ENCODE measurements at places on chromosomes 7 and 10. TPM values are rescaled to one million over a fixed set of nuclear protein-coding genes. Genes with fewer than 3 reads are reported as not detected.

GRCh38 chr10:50473756-50474155, 150.0 kb downstream of the SGMS1 start:
- no peak overlapping the region for H3K27ac ChIP-seq
- H3K36me3 ChIP-seq: no peaks in the 10 kb centered on the region
- peaks cover 11% of the 10 kb centered on the region for H3K4me1 ChIP-seq

DNA sequence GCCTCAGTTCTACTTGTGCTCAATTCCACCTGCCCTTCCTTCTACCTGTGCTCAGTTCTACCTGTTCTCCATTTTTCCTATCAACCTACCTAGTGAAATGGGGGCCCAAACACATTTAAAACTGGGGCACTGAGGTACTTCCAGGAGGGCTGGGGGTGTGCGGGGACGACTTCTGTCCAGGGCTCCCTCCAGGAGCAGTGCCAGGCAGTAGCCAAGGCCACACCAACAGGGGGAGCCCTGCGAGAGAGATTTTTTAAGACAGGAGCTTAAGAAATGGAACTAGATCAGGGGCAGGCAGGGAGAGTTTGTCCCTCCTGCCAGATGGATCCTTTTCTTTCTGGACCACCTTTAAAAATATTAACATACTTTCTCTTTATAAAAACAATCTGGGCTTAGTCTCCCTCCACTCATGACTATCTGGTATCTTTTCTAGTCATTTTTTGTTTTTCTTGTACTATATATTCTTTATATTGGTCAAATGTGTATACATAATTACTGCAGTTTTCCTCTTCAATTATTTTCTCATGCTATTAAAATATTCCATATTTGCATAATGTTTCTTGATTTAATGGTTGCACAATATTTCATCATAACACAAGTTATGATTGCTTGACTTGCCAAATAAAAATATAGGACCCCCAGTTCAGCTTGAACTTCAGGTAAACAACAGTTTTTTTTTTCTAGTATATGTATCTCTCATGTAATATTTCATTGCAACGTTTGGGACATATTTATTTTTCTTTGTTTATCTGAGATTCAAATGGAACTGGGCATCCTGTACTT, 47.3 kb upstream of the INSYN2A start:
- DNase-seq: peak; percentile 39
- H3K4me1 ChIP-seq: no peaks in the 10 kb centered on the region
- no peak overlapping the region for H3K4me3 ChIP-seq
- no peaks in the 10 kb centered on the region for H3K27me3 ChIP-seq
- H3K36me3 ChIP-seq: no peaks in the 10 kb centered on the region
- H3K27ac ChIP-seq: no peak overlapping the region

- 0 out of 2 replicates have a peak, but pooled peaks cover 8% of the 10 kb centered on the region for H3K27me3 ChIP-seq
- H3K4me3 ChIP-seq: no peak within 1 kb of the TSS
- no peaks in the 10 kb centered on the region for H3K4me1 ChIP-seq
- H3K27ac ChIP-seq: no peak within 1 kb of the TSS
- no peak for DNase-seq
Measured at GRCh38 chr7:50304129-50304910, at the start of gene IKZF1. TSS of gene IKZF1 (plus strand) at chr7:50304716. CDS start at chr7:50319062, 14,346 bp downstream.

PIK3AP1 gene
- 7.1 TPM for total RNA-seq

DNTT gene
- total RNA-seq: not detected

DNA sequence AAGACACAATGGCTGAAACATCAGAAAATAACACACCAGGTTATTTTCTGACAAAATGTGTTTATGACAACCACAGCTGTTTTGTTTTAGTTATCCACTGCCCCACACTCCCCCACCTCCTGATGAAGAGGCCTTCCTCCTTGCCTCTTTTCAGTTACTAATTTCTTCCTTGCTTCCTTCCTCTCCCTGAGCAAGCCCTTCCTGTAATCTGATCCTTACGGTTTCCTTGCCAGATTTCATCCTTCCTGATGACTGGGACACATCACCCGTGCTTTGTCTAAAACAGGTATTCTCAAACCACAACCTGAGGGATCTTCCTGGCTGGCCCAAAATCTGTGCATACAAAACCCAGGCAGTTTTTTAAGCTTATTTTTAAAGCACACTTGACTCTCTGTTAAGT, 39.4 kb downstream of the CHST15 start:
- H3K27me3 ChIP-seq: no peaks in the 10 kb centered on the region
- no peak overlapping the region for H3K4me3 ChIP-seq
- H3K36me3 ChIP-seq: no peaks in the 10 kb centered on the region

NEUROD6 gene
- total RNA-seq: not detected

- no peak for DNase-seq
- no peak overlapping the region for H3K27ac ChIP-seq
- H3K4me3 ChIP-seq: no peak overlapping the region
Measured at GRCh38 chr7:19390795-19391194, 245.6 kb upstream of the FERD3L start.

SEMA4G gene
- 29.4 TPM for total RNA-seq

GRCh38 chr7:104921596-104921995, 92.4 kb upstream of the KMT2E start:
- H3K27me3 ChIP-seq: no peaks in the 10 kb centered on the region
- peaks cover 4% of the 10 kb centered on the region for H3K4me1 ChIP-seq
- no peak for DNase-seq

DNA sequence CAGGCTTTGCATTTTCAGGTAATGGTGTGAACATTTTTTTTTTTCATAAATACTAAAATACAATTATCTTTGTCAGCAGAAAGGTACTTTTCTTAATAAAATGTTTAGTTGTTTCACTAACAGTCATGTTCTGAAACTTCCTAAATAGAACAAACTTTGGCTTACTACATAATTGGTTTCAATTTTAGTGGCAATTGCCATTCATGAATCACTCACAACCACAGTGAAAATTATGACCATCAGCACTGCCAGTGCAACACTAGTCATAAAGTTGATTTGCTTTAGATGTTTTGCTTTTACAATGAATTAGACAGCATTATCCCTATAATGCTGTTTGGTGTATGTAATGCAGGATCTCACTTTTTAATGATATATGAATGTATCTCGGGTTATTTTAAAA, 297.6 kb upstream of the PLXDC2 start:
- no peaks in the 10 kb centered on the region for H3K36me3 ChIP-seq
- no peak for DNase-seq
- no peak overlapping the region for H3K4me3 ChIP-seq
- no peaks in the 10 kb centered on the region for H3K4me1 ChIP-seq
- H3K27me3 ChIP-seq: no peaks in the 10 kb centered on the region
- H3K27ac ChIP-seq: no peak overlapping the region

- no peak overlapping the region for H3K27ac ChIP-seq
- peaks cover 9% of the 10 kb centered on the region for H3K4me1 ChIP-seq
- H3K27me3 ChIP-seq: no peaks in the 10 kb centered on the region
- no peak overlapping the region for H3K4me3 ChIP-seq
- no peak for DNase-seq
Measured at GRCh38 chr7:36127075-36127740, 25.8 kb upstream of the EEPD1 start.

DNA sequence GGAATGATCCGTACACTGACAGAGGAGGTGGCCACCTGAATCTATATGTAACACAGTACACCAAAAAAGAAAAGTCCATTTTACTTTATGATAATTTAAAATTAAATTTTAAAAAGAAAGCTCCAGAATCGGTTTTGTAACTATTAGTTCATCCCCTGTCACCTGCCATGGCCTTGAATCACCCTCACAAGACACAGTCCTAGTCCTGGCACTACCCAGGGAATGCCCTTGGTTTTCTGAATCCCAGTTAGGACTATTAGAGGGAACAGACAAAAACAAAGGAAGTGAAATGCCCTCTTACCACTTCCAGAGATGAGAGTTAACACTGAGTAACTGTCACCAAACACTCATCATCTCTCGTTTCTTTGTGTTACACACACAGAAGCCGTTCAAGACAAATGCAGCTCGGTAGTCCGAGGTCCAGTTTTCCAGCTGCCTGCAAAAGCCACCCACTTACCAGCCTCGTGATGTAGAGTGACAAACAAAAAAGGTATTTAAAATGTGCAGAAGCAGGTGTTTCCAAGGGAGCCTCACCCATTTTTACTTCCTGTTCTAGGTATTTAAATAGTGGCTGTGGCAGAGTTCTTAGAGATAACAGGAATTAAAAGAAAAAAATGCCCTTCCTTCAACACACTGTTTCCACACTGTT, 6.1 kb downstream of the PTPRN2 start:
- no peaks in the 10 kb centered on the region for H3K4me1 ChIP-seq
- H3K27me3 ChIP-seq: peaks cover 15% of the 10 kb centered on the region
- H3K4me3 ChIP-seq: no peak overlapping the region
- H3K36me3 ChIP-seq: no peaks in the 10 kb centered on the region
- DNase-seq: no peak
- H3K27ac ChIP-seq: no peak overlapping the region

- DNase-seq: no peak
- no peaks in the 10 kb centered on the region for H3K27me3 ChIP-seq
Measured at GRCh38 chr10:65710306-65710705, 1215.5 kb upstream of the LRRTM3 start.

- H3K27me3 ChIP-seq: no peaks in the 10 kb centered on the region
- no peaks in the 10 kb centered on the region for H3K4me1 ChIP-seq
- H3K4me3 ChIP-seq: no peak overlapping the region
- DNase-seq: no peak
- H3K36me3 ChIP-seq: no peaks in the 10 kb centered on the region
Measured at GRCh38 chr10:106396192-106396591, 768.3 kb downstream of the SORCS1 start.

- H3K4me3 ChIP-seq: no peak overlapping the region
- DNase-seq: no peak
- H3K27ac ChIP-seq: no peak overlapping the region
- no peaks in the 10 kb centered on the region for H3K27me3 ChIP-seq
- H3K36me3 ChIP-seq: no peaks in the 10 kb centered on the region
Measured at GRCh38 chr7:47095946-47096345, 486.0 kb downstream of the TNS3 start.

DNA sequence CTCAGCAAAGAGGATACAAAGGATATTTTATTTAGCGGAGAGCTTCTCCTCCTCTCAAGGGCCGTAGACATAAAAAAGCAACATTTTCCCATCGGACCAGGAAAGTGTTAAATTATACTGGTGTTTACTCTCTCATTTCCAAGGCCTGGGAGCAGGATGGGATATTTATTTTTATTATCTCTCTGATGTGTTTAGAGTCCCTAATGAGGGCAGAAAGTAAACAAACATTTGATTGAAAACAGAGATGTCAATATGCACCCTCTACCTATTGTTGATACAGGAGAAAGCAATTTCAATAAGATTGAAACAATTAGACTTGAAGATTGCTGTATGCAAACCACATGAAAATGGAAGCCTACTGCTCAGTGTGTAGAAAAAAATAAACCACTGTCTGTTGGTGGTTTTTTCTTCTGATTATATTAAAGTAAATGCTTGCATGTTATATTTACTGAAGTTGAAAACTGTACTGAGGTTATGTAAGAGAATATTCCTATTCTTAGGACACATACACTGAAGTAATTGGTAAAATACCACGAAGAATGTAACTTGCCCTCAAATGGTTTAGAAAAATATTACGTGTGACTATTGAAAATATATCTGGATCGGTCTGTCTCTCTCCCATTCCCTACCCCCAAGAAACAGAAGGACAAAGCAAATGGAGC, 59.3 kb downstream of the ATXN7L1 start:
- no peak for DNase-seq
- no peak overlapping the region for H3K4me3 ChIP-seq
- H3K27ac ChIP-seq: no peak overlapping the region
- no peaks in the 10 kb centered on the region for H3K36me3 ChIP-seq

GRCh38 chr10:35643151-35644049, 1.3 kb upstream of the FZD8 start:
- H3K27ac ChIP-seq: no peak overlapping the region
- no peaks in the 10 kb centered on the region for H3K36me3 ChIP-seq
- no peak for DNase-seq

- H3K27ac ChIP-seq: no peak overlapping the region
- peaks cover 44% of the 10 kb centered on the region for H3K27me3 ChIP-seq
- H3K4me3 ChIP-seq: no peak overlapping the region
- no peak for DNase-seq
- H3K4me1 ChIP-seq: no peaks in the 10 kb centered on the region
Measured at GRCh38 chr10:26407406-26407969, 30.7 kb upstream of the APBB1IP start.

EGFR gene
- total RNA-seq: 71.5 TPM

- no peak overlapping the region for H3K4me3 ChIP-seq
- no peak for DNase-seq
- no peaks in the 10 kb centered on the region for H3K27me3 ChIP-seq
- no peak overlapping the region for H3K27ac ChIP-seq
- H3K36me3 ChIP-seq: no peaks in the 10 kb centered on the region
Measured at GRCh38 chr7:1388703-1389335, 70.5 kb downstream of the MICALL2 start.

- no peaks in the 10 kb centered on the region for H3K36me3 ChIP-seq
- no peak for DNase-seq
- H3K4me3 ChIP-seq: no peak overlapping the region
- H3K27ac ChIP-seq: no peak overlapping the region
- peaks cover 8% of the 10 kb centered on the region for H3K4me1 ChIP-seq
Measured at GRCh38 chr7:27100694-27101170, 1.8 kb downstream of the HOXA2 start.

ADRB1 gene
- total RNA-seq: 0.89 TPM

GRCh38 chr10:78579995-78580394, 488.8 kb upstream of the ZMIZ1 start:
- no peaks in the 10 kb centered on the region for H3K36me3 ChIP-seq
- no peaks in the 10 kb centered on the region for H3K4me1 ChIP-seq
- no peak for DNase-seq
- H3K27me3 ChIP-seq: no peaks in the 10 kb centered on the region
- no peak overlapping the region for H3K4me3 ChIP-seq

GRCh38 chr10:78178940-78179339, 145.3 kb downstream of the RPS24 start:
- no peak overlapping the region for H3K27ac ChIP-seq
- H3K4me1 ChIP-seq: no peaks in the 10 kb centered on the region
- no peak for DNase-seq
- H3K27me3 ChIP-seq: no peaks in the 10 kb centered on the region
- no peaks in the 10 kb centered on the region for H3K36me3 ChIP-seq
- no peak overlapping the region for H3K4me3 ChIP-seq

DNA sequence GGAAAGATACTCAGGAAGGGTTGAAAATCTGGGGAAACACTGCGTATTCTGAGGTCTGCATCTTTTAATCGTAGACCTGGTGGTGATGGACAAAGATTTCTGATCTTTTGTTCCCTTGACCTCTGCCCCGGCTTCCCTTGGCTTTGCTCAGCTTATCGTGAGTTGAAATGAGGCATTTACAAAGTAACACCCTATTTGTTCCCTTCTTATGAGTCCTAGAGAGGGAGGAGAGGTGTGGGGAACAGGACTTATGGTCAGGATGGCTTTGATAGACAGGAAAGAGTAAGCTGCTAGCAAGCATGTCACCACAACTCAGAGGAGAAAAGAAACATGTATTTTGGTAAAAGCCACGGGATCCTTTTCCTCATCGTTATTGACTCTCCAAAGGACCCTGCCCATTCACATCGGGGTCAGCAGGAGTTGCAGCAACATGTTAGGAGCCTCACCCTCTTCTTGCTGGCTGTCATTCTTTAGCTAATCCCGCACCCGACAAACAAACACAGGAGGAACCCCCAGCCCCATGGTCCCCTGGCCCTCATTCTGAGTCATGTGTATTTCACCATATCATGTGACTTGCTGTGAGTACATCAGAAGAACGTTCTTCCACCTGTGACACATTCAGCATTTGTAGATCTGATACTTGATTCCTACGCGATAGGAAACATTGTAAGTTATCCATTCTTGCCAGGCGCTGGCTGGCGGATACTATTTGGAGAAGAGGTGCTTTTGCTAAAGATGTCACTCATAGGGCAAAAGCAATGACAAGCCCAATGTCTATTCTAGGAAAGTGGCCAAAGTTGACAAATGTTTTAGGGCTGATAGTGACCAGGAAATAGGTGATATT, 170.1 kb downstream of the RTKN2 start:
- H3K27ac ChIP-seq: no peak overlapping the region
- no peak overlapping the region for H3K4me3 ChIP-seq
- no peaks in the 10 kb centered on the region for H3K36me3 ChIP-seq
- H3K4me1 ChIP-seq: peaks cover 9% of the 10 kb centered on the region
- H3K27me3 ChIP-seq: no peaks in the 10 kb centered on the region
